GM12864 (cell line): ENCODE measurements at places on chromosomes 1 and 21.

GRCh38 chr1:31574749-31575368, 1.5 kb upstream of the TINAGL1 start:
- DNase-seq = no peak

GRCh38 chr1:58902830-58903513, 119.1 kb upstream of the JUN start:
- no peak for DNase-seq

DNA sequence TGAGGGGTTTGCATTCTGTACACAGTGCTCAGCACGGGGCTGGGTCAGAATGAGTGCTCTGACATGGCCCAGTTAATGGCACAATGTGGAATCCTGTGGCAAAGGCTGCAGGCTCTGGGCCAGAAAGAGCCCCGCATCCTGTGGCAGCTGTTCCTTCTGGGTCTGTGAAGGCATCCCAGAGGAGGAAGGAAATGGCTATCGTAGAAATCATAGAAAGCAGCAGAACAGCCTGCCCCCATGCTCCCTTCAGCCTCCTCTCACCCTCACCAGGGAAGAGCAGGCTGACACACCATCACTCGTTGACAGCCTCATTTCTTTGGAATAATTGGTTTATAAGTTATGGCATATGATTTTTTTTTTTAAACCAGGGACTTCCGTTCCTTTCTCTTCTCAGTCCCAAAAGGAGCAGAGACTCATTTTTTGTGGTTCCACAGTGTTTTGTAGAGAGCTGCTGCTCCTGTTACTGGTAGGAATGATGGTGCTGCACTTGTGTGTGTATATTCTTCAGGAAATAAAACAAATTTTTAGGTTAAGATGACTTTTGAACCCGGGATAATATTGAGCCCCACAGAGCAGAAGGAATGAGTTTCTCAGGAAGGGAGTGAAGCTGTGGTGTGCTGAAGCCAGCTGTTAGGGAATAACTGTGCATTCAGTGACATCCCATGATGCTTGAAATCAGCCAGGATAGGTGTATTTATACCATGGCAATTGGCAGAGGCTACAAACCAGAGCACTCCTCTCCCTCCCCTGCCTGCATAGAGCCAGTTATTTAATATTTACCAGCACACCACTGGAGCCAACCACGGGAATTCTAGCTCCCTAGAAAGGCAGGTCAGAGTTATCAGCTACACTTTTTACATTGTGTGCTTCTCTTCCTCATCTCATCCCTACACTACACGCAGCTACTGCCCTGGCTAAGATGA, 32.0 kb downstream of the PLXNA2 start:
- no peak for DNase-seq

DNA sequence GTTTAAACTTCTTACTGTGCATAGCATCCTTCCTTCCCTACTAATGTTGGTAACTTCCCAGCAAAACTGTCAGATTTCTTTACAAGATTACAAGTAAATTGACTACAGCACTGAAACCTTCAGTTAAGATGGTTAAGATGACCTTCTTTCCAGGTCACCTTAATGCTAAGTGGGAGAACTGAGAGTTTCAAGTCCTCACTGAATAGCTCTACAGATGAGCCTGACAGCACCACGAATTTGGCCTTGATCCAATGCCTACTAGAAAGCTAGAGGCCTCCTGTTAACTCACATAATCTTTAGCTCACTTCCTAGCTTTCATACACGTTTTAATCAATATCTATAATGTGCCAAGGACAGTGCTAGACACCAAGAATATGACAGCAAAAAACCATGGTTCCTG, 276.0 kb upstream of the PLD5 start:
- no peak for DNase-seq

DNA sequence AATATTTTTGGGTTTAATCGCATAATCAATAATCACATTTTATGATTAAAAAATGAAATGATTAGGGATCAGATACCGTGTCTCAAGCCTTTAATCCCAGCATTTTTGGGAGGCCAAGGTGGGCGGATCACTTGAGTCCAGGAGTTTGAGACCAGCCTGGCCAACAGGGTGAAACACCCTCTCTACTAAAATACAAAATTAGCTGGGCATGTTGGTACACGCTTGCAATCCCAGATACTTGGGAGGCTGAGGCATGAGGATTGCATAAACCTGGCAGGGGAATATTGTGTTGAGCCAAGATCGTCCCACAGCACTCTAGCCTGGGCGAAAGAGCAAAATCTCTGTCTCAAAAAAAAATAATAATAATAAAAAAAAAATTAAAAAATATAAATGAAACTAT, 1581.4 kb downstream of the KCNT2 start:
- DNase-seq = no peak

GRCh38 chr1:35398739-35399138, 130.2 kb downstream of the ZMYM4 start:
- no peak for DNase-seq
